ENCODE measurements at places on chromosomes 12 and 14.

DNA sequence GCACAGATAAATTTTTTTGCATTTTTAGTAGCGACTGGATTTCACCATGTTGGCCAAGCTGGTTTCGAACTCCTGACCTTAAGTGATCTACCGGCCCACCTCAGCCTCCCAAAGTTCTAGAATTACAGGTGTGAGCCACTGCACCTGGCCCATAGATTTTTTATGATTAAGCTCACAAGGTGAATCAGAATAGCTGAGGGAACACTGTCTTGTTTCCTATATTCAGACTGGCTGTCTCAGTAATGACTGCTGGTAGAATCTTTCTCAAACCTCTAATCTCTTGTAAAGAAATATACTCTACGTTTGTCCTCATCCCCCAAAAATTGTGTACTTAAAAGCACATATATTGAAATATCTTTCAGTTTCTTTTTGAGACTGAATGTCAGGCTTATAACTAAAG is 362.1 kb downstream of the EGLN3 start:
- DNase-seq: no peak

DNA sequence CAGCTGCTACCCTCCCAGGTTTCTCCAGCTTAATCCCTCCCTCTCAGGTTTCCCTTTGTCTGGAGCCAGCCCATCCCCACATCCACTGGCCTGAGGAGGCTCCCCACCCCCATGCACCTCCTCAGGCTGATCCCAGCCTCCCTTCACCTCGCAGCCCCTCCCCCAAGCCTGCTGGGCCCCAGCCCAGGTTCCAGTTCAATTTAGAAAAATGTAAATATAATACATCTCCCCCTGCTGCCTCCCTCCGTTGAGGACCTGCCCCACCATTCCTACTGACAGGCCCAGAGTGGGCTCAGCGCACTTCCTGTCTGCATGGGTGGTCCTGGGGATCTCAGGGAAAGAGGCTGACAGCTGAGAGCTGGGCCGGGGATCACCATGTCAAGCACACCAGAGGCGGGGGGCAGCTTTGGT is 155.8 kb downstream of the NTF3 start:
- no peak for DNase-seq

DNA sequence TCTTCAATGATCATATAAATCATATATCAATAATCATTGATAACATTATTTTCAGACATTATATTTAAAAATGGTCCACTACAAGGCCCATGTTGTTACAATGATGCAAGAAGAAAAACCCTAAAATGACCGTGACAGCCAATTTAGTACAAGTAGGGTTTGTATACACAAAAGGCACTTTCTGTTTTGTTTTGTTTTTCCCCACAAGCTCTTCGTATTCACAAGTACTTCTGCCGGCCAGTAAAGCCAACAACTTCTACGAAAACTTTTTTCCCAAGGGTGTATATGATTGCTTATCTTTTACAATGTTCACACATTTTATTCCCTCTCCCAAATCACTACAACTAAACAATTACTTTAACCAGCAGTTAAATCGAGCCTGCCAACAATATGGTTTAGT is 9.6 kb downstream of the PTPRB start:
- no peak for DNase-seq

DNA sequence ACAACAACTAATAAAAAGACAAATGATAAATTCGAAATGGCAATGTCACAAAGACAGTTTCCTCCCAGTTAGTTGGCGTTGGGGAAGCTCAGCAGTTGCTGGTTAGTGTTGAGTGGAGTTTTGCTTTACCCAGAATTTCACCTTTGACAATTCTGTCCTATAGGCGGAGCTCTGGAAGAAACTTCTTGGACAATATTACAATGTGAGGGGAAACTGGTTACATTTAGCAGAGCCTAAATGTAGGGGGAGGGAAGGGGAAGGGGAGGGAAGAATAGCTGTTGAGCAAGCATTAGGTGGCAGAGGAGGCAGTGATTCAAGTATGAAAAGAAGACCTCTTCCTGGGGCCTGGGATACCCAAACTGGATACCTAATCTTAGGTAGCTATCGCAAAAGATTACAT is 51.4 kb downstream of the BDKRB1 start:
- DNase-seq: peak; percentile 44

GRCh38 chr12:121711361-121712189 is 977 bp upstream of the TMEM120B start:
- peak; percentile 32 for DNase-seq

GRCh38 chr14:55031190-55031589 is 4.2 kb downstream of the SOCS4 start:
- no peak for DNase-seq

GRCh38 chr14:95465358-95465757 is 51.1 kb downstream of the SYNE3 start:
- no peak for DNase-seq

DNA sequence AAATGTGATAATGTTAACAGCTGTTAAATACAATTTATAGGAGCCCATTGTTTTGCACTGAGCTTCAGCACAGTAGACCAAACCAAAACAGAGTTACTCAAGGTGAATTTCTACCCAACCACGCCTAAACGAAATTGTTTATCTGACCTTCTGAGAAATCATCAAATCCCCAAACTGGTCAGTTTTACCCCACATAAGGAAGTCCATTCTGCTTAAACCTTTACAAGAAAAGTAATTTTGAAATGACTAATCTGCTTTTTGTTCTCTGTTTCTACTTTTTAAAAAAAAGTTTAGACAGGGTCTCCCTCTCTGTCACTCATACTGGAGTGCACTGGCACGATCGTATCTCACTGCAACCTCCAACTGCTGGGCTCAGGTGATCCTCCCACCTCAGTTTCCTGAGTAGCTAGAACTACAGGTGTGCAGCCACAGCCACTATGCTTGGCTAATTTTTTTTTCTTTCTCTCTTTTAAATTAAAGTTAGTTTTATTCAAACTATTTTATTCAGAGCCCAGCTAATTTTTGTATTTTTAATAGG is 1.4 kb upstream of the RNF10 start:
- DNase-seq: no peak
